RWPE1 (cell line): ENCODE measurements at places on chromosomes 16 and 17.

GRCh38 chr16:65509172-65509571 lies 387.3 kb upstream of the CDH11 start:
- DNase-seq: no peak

DNA sequence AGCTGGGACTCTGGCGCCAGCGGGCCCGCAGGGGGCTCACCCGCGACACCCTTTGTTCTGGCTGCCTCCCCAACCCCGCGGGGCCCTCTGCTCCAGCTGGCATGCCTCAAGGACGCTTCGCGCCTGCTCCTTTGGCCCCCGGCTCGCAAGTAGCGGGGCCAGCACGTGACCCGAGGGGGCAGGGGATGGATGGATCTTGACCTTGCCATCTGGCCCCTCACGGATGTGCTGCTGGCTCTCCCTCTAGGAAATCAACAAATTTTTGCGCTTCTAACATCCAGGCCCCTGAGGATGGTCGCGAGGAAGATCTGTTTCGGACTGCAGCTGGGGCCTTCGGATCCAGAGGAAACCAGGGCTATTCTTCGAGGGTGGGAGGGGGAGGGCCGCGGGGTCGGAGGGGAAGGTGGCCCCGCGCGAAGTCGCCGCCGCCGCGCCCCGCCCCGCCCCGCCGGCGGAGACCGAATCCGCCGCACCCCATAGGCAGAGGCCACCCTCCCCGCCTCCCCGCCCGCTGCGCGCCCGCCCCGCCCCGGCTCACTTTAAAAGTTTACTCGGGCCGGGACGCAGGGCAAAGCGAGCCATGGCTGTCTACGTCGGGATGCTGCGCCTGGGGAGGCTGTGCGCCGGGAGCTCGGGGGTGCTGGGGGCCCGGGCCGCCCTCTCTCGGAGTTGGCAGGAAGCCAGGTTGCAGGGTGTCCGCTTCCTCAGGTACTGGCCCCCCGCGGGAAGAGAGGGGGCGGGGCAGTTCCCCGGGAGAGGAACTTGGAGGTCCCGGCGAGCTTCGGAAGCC lies at the start of gene ACSF2:
ACSF2 (plus strand) TSS at position 537 of the 790 bp plus-strand sequence; CDS start at position 581, 44 bp downstream.
- peak; percentile 87 for DNase-seq

- no peak for DNase-seq
These were observed 390.4 kb downstream of the SHISA9 start for GRCh38 chr16:13291591-13292333.

DNA sequence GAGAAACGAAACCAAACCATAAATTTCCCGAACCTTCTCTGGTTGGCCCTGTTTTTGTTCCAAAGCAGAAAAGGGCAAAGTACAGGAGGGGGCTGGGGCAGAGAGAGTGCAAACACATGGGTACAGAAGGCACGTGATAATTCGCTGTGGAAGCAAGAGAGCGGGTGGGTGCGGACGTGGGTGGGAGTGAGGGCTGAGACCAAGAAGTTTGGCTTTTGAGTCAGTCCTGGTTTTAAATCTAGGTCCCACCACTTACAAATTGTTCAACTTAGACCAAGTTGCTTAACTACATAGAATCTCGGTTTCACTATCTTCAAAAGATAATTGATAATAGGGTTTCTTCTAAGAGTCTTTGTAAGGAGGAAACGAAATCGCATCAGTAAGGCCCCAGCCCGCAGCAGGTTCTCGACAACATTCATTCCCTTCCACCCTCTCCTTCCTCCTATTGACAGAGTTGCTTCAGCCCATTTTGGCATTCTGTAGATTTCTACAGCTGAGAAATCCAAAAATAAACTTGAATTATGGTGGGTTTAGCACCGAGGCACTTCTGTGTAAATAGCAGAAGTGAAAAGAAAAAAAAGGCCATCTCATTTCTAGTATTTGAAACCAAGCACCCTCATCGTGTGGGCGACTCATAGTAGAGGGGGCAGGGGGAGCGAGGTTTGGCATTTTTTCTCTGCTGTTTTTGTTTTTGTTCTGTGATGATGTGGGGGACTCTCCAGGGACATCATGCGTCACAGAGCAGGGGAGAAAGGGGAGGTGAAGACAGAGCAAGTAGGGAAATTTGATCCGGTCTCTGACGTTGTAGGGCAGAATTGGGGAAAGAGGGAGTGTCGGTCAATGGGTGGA lies 33.6 kb upstream of the CCR7 start:
- DNase-seq: no peak

DNA sequence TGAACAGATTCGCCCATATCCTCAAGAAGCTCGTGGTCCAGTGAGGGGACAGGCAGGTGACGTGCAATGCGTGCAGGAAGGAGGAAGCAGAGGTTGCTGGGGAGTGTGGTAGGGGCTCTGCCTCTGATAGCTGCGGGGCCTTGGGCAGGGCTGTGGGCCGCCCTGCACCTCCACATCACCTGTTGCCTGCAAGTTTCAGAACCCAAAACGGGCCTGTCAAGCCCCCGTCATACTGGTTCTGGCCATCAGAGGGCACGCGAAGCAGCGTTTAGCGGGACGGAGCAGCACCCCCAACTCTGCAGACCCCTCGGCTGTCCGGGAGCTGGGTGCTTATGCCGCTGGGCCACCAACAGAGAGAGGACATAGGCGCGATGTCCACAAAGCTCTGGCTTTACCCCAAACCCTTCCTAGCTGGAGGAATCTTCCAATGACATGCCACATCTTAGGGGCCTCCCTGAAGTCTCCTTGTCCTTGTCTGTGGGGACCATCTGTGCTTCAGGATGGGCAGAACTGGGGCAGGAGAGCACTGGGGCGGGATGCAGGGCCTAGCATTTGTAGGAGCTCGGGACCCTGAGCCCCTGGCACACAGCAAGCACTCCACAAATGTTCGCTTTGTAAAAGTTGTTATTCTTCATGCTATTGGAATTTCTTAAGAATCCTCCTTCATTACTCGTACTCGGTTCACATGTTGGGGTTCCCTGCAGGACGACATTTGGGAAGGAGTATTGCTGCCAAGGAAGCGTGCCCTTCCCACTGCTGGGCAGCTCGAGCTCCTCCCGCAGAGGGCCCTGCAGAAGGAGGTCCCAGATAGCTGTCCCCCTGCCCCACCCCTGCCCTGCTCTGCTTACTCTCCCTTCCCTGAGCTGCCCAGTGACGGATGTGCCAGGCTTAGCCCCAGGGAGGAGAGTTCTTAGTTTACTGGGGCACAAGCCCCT lies 64.3 kb downstream of the CNGB1 start:
- DNase-seq: no peak

GRCh38 chr17:7460850-7461660 lies 16.2 kb downstream of the CHRNB1 start:
- DNase-seq: no peak

- peak; percentile 84 for DNase-seq
These were observed at the start of gene USP43 for GRCh38 chr17:9644910-9645751. Gene USP43 (plus strand): TSS chr17:9645517. CDS start chr17:9645633, 116 bp downstream.

- no peak for DNase-seq
These were observed 5.3 kb upstream of the NPIPB7 start for GRCh38 chr16:28477311-28477920.

DNA sequence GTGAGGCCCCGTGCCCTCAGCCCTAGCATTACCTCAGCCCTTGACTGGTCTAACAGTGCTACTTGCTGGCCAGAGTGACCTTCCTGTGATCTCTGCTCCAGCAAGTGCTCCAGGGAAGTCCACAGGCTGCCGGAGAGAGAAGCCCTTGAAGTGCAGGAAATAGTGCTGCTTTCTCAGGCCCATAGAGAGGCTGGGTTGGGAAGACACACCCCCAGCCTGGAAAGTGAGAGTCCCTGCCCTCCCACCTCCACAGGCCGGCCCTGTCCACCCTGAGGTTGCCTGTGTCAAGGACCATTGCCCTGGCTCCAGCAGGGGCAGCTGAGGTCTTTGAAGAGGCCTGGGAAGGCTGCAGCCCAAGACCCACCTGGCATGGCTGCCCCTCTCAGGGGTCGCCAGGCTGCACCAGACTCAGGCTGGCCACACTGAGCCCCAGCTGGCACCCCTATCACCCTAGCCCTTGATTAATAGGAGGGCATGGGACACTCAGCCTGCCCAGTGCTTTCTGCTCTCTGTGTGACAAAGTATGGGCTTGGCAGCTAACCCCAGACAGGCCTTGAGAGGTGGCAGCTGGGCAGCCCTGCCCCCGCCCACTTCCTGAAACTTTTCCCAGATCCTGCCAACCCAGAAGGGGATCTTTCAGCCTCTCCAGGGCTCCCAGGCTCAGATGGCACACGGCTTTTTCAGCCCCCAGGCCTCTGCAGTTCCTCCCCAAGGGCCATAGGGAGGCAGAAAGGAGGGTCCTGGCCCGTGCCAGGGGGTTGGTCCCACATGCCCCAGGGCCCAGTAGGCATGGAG lies 21.7 kb downstream of the ATP6V0D1 start:
- no peak for DNase-seq
